ENCODE measurements at places on chromosomes 3 and 15.

DNA sequence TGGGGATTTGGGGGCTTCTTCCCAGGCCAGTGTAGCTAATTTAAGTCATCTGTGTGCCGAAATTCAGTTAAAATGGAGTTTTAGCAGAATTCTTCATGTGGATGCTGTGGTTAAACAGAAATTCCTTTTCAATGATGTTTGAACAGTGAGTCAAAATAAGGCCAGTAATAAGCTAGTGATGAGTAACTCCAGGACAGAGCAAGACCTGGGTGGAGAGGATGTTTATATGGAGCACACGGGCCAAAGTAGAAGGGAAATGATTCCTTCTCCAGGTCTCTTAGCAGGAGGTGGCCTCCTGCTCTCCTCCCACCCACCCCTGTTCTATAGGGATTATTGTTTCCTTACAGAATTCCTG is 31.9 kb upstream of the UACA start:
- peak; percentile 81 for DNase-seq

GRCh38 chr3:149180057-149180573 is 41.5 kb downstream of the CP start:
- peak; percentile 98 for DNase-seq

GRCh38 chr3:126963261-126964190 is 19.4 kb upstream of the PLXNA1 start:
- no peak for DNase-seq

GRCh38 chr15:85137489-85138168 is 156.0 kb downstream of the PDE8A start:
- no peak for DNase-seq

- no peak for DNase-seq
Observed at GRCh38 chr3:104178680-104179079, 1188.0 kb upstream of the ALCAM start.

DNA sequence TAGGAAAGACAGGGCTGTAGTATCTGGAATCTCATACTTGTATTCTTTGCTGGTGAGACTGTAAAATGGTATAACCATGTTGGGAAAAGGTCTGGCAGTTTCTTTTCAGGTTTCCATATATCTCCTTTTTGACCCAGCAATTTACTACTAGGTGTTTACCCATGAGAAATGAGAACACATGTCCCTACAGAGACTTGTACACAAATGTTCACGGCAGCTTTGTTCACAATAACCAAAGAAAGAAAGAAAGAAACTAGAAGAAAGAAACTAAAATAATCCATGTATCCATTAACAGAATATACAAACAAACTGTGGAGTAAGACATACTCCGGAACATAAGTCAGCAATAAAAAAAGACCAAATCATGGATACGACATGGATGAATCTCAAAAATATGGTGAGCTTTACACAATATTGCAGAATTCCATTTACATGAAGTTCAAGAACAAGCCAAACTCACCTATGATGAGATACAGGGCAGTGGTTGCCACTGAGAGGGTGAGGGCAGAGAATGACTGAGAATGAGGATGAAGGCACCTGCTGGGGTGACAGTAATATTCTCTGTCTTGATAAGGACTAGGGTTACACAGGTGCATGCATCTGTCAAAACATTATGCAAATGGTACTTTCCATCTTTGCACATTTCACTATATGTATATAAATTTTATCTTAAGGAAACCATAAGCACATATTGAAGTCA is 2.7 kb downstream of the RFTN1 start:
- no peak for DNase-seq

DNA sequence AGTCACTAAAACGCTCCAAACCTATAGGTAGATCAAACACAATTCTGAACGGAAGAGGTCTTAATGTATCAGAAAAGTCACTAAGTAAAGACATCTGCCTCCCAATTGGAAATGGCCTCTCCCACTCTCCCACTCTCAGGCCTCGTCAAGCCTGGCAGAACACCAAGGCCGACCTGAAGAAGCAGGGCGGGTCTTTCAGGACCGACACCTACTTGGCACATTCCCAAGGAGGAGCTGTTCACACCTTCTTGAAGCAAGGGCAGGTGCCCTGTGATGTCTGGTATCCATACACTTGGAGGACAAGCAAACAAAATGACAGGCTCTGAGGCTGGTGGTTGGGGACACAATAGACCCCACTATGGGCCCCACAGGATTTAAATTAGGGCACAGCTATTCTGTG is 30.0 kb downstream of the XXYLT1 start:
- no peak for DNase-seq

DNA sequence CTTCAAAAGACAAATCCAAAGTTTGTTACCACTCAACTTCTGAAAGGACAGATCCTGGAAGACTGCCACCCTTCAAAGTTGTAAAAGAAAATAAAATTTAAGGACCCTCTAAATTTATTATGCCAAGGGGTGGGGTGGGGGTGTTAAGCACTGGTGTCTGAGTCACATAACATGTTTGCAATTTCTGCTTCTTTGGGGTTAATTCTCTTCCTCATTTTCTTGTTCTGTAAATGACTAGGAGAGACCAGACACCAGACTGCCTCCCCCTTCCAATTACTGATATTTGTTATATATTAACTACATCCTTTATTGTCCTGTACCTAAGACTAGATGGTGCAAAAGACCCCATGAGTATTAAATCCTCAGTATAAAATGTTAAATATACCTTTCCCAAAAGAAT is 242.8 kb downstream of the ZNF385D start:
- DNase-seq, result no peak

DNA sequence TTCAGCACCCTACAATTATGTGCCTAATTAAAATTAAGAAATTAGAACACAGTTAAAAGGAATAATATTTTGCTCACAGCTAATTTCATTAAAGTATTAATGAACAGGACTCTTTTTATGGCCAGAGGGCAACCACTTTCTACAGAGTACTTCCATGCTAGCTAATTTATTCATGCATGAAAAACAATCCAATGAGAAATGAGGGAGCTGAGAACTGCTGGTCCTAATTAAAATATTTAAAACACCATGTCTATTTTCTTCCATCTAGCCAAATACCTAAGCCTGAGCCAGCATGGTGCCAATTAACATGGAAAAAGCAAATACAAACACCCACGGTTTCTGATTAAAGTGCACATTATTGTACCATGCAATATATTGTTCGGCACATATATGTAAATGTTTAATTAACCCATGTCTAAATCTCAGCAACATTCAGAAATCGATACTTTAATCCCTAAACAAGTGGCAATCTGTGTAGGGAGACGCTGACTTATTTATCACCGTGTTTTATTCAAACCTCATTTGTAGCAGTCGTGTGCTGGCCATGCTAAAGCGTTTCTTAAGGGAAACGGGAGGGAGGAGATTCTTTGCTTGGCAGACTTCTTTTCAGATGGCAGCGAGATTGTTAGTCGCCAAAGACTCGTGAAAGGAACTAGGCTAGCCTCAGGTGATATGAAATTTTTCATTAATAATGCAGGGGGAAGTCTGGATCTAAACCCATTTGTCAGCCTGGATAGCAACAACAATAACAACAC is 193.5 kb downstream of the ANXA2 start:
- DNase-seq, result no peak

DNA sequence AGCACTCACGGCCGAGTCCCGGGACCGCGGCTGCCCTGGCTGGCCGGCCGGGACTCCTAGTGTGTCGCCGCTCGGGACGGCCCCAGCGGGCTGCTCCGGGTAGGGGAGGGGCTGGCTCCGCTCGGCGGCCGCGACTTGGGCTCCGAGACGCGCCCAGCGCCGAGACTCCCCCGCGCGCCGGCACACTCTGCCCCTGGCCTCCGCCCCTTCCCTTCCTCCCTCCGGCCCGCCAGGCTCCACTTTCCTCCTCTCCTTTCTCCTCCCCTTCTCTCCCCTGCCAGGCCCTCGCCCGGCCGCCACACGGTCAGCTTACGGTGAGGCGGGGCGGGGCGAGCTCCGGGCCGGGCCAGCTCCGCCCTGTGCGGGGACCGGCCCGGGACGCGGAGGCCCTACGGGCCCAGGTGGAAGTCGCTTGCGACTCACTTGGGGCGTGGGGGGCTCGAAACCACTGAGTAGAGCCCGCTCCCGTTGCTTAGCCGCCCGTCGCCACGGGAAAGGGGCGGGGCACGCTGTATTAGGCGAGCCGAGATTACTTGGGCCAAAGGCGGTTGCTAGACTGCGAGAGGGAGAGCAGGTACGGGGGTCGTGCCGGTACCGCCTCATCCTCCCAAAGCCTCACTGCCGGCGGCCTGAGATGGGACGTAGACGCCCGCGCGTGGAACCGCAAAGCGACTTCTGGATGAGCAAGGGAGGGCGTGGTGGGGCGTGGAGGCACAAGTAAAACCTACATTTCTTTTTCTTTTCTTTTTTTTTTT is at the start of gene ITGB5:
ITGB5 (minus strand) TSS at position 189 of the 755 bp plus-strand sequence. CDS start 365 bp downstream, outside the sequence.
- DNase-seq, result no peak

DNA sequence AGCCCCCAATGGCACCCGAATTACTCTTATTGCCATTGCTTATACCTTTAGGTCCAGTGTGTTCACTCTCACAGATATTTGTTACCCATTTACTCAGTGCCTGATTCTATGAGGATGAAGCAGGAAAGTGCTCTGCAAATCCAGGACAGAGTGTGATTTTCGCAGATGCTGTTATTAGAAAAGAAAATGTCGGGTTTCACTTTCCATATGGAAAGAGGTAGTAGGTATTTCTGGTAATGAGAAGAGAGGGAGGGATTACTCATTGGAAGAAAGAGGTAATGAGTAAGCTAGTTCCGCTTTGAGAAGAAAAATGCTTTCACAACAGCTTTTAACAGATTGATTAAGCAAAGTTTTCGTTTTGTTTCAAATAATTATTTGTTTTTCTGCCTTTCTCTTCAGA is 336.3 kb upstream of the CFAP20DC start:
- DNase-seq, result no peak

- DNase-seq, result no peak
Observed at GRCh38 chr3:129360705-129361460, 67.6 kb downstream of the EFCAB12 start.

- DNase-seq, result no peak
Observed at GRCh38 chr15:27622371-27622770, 476.7 kb downstream of the OCA2 start.

GRCh38 chr3:139317660-139318430 is 26.0 kb upstream of the MRPS22 start:
- DNase-seq, result no peak

GRCh38 chr3:170985304-170985703 is 41.2 kb downstream of the SLC2A2 start:
- no peak for DNase-seq

GRCh38 chr15:80601256-80601655 is 93.9 kb upstream of the ABHD17C start:
- no peak for DNase-seq

- DNase-seq, result no peak
Observed at GRCh38 chr15:71718116-71718910, 92.0 kb upstream of the NR2E3 start.

- DNase-seq, result no peak
Observed at GRCh38 chr3:49519916-49520385, 34.3 kb upstream of the BSN start.

GRCh38 chr3:11536936-11537612 is 106.6 kb downstream of the VGLL4 start:
- DNase-seq, result no peak

DNA sequence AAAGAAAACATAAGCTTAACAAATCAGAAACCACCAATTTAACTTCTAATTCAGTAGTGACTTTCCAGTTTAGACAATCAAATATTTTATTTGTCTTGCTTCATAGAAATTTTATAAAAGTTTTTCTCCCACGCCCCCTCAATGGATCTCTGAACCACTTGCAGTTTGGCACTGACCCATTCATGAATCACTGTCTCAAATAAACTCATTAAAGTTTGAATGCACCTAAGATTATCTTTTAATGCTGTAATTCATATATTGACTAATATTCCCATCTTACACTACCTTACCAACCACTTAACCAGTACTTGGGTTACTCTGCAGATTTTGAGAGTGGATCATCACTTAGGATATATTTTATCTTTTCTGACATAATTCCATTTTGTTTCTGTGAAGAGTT is 880.2 kb downstream of the OTOL1 start:
- DNase-seq, result no peak

GRCh38 chr3:98548544-98548943 is 16.8 kb downstream of the GPR15 start:
- DNase-seq, result no peak

DNA sequence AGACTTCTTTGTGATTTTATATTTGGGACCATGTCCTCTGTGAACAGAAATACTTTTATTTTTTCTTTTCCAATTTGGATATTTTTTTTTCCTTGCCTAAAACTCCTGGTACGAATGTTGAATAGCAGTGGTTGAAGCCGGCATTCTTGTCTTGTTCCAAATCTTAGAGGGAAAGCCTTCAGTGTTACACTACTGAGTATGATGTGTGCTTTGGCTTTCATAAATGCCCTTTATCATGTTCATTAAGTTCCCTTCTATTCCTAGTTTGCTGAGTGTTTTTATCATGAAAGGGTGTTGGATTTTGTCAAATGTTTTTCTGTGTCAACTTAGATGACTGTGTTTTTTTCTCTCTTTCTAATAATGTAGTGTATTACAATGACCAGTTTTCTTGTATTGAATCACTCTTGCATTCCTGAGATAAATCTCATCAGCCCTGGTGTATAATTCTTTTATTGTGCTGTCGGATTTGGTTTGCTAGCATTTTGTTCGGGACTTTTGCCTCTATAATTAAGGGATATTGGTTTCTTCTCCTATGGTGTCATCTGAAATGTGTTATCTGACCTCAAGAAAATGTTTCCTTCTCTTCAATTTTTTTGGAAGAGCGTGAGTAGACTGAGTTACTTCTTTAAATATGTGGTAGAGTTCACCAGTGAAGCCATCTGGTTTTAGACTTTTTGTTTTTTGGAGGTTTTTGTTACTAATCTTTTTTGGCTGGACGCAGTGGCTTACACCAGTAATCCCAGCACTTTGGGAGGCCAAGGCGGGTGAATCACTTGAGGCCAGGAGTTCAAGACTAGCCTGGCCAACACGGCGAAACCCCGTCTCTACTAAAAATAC is 33.3 kb downstream of the MAP1A start:
- no peak for DNase-seq

DNA sequence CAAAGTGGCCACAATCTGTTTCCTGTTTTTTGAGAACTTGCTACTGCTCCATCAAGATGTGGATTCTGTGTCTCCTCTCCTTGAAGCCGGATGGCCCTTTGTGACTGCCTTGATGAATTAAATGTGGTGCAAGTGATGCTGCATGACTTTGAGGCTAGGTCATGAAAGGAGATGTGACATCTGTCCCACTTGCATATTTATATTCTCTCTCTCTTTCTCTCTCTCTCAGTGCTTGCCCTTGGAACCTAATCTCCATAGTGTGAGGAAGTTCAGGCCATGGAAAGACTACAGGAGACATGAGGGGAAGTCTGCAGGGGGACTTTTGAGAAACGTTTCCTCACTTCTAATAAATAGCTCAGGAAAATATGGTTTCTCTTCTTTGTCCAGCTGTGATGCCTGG is 50.0 kb upstream of the ADPGK start:
- no peak for DNase-seq

DNA sequence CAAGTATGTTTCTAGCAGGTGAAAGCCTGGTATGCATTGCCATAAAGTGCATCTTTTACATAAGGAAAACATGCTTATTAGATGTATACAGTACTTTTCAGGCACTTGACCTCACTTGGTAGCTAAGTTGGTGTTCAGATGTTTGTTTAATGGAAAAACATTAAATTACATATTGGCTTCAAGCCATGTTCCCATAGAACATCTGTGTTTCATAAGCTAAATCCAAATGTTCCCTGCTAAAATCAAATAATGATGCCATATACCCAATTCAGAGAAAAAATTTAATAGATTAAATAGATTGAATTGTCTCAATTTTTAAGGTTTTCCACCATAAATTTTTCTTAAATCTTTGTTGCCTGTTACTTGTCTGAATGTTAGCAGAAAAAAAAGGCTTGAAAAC is 19.1 kb upstream of the RPL22L1 start:
- no peak for DNase-seq

- DNase-seq, result no peak
Observed at GRCh38 chr3:188169830-188170455, 16.0 kb downstream of the LPP start.

- no peak for DNase-seq
Observed at GRCh38 chr3:103218793-103219192, 784.0 kb downstream of the ZPLD1 start.
